Stimulated activated CD8-positive, alpha-beta memory T cell treated with anti-CD3 and anti-CD28 coated beads, Interleukin-4, amount 100 ng/mL, for 1 hour (primary cell): ENCODE measurements at places on chromosomes 1 and 21.

DNA sequence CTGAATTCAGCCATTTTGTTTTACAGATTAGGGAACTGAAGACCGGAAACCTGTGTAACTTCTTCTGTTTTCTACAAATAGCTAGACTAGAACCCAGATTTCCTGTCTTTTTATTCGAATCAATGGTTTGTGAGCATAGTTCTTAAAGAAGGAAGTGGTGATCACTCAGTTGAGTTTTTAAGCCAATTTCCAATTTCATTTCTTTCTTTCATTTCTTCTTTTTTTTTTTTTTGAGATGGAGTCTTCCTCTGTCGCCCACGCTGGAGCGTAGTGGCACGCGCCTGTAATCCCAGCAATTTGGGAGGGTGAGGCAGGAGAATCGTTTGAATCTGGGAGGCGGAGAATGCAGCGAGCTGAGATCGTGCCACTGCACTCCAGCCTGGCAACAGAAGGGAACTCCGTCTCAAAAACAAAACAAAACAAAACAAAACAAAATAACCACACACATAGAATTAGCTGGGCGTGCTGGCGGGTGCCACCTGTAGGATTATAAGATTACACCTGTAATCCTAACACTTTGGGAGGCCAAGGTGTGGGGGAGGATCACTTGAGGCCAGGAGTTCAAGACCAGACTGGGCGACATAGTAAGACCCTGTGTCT, 3.0 kb upstream of the MDM4 start:
- no peak for DNase-seq

- DNase-seq: no peak
Measured at GRCh38 chr1:231196307-231196706, 34.4 kb downstream of the TRIM67 start.

- DNase-seq: no peak
Measured at GRCh38 chr21:44959376-44960091, 19.7 kb downstream of the SLX9 start.

DNA sequence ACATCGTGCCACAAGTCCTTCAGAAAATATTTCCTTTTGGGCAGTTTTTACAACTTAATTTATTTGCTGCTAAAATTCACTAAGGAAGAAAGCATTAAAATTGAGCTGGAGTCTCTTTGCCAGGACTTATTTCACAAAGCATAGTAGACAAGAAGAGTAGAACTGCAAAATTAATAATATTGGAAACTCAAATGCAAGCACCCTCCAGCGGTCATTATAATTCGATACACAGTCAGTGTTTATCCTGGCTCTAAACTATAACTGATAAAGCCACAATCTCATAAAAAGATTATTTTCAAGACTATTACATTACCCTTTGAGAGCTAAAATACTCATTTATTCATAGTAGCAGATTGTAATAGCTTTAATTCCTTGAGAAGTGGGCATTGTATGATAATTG, 655.4 kb downstream of the RWDD3 start:
- DNase-seq: no peak

DNA sequence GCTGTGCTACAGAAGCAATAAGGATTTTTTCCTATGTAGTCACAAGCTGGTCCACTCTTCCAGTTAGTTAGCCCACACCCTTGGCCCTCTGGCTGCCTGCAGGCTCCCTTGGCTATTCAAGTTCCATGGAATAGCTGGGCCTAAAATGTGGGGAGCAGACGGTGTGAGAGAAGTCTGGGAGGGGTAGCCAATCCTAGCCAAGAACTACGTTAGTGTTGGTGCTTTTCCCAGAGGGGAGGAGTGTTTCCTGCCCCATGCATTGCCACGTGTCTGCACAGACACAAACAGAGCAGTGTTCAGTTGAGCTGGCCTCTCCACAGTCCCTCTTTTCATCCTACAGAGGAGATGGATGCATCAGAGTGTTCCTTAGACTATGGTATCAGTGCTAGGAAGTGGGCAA, 59.0 kb upstream of the IPO9 start:
- DNase-seq: no peak

- no peak for DNase-seq
Measured at GRCh38 chr1:71330991-71331390, 250.2 kb upstream of the ZRANB2 start.

DNA sequence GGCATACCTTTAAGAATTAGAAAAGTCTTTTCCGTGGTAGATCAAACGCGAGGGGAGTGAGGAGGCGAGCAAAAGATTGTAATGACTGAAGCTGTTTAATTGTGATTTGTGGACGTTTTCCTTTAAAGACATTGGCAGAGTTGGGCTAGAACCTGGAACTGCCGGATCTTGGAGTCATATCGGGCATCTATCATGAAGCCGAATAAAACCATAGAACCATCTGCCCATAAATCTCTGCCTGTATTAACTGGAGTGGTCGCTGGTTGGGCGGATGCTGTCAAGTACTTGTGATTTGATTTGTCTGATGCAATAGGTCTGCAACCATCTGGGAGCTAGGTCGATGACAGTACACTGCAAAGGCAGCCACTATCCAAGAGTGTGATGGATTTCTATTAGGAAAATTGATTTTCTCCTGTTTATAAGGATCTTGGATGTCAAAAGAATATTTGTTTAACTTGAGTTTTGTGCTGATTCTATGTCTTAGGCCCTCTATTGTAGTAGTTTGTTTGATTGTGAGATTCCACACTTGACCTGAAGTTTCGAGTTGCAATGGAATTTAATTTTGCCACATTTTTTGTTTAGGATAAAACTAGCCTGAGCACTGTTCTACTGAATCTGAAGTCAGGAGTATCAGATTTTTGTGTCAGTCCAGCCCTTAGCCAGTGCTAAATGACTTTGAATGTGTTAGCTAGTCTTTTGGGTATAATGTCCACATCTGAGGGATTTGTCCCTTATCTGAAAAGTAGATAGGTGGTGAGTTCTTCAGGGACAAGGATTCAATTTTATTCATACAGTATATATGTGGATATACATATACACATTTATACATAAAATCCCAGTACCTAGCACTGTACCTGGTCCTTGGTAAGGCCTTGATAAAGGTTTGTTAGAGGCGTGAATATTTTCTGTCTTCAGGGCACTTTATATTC, 1.2 kb downstream of the SARS1 start:
- DNase-seq: no peak

DNA sequence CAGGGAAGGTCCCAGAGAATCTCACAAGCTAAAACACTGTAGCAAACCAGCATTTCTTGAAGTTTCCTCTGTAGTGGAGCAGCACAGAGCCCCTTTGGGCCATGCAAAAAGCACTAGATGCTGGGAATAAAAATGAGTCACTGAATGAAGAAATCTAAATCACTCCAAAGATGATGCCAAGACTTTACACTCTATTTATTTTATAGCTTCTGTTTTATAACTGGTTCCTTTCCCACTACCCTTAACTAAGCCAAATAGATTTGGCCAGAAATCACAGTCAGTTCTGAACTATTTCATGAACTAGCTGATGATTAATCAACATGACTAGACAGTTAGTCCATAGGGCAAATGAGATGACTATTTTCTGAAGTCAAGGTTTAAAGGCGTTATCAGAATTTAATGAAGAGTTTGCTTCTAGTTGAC, 89.5 kb downstream of the SCMH1 start:
- DNase-seq: no peak

GRCh38 chr21:32544697-32545096, 40.6 kb downstream of the TCP10L start:
- no peak for DNase-seq

- DNase-seq: no peak
Measured at GRCh38 chr1:212958175-212958574, 7.8 kb downstream of the VASH2 start.

DNA sequence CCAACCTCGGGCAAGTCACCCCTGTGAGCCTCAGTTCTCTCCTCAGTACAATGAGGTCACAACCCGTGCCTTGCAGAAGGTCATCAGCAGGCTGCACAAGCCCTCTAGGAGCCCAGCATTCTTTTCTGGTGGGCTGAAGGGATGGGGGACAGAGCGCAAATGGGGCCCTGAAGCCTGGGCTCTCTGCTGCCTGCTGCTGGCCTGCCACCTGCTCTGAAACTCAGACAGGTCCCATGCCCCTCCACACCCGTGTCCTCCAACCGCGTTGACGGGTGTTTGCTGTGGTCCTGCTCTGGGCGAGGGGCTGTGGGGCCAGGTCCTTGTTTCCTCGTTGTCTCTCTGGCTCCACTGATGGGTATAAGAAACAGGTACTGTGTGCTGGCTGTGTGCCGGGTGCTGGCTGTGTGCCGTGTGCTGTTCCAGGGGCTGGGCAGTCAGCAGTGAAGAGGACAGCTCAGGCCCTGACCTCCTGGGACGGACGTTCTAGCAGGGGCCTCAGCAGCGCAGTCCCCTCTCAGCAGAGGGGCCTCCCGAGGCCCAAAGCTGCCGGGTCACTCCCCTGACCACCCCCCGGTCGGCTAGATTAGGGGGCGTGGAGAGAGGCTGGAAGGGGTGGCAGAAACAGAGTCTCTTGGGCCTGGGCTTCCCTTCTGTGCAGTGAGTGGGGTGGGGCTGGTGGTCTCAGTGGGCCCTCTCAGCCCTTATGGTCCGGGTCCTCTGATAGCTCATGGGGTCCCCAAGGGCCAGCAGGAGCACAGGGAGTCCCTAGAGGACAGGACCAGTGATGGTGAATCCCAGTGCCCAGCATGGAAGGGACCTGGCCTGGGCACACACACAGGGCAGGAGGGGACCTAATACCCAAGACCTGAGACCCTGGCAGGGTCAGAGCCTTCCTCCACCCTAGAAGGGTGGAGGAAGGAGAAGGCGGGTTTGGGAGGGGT, 42.1 kb downstream of the DMRTB1 start:
- no peak for DNase-seq

DNA sequence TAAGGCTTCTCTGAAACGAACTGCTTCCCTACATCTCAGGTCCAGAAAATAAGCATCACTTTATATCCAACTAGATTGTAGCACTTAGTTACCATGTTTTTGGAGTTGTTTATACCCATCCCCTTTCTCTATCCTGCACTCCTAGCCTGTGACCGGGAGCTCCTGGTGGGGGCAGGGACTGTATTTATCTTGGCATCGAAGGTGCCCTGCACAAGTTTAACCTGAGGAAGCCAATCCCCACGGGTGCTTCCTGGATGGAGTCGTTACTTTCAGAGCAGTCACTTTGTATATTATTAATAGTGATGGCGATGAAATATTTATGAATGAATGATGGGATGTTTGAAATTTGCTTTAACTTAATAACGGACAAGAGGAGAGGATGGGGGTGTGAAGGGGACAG, 73.9 kb downstream of the KLHDC7A start:
- no peak for DNase-seq
